Astrocyte of the spinal cord (primary cell): ENCODE measurements at places on chromosomes 5 and 9.

- DNase-seq = peak; percentile 88
Measured at GRCh38 chr9:101458963-101459631, 23.5 kb upstream of the ALDOB start.

- peak; percentile 89 for DNase-seq
Measured at GRCh38 chr9:130426883-130427282, 17.9 kb upstream of the ASS1 start.

- DNase-seq = no peak
Measured at GRCh38 chr9:136671646-136672430, 9.1 kb downstream of the EGFL7 start.

- peak; percentile 65 for DNase-seq
Measured at GRCh38 chr5:102678267-102679058, 76.6 kb upstream of the PAM start.

GRCh38 chr9:103068753-103069152 lies 73.6 kb downstream of the CYLC2 start:
- no peak for DNase-seq

GRCh38 chr5:96633820-96634219 lies 28.4 kb upstream of the CAST start:
- no peak for DNase-seq

- no peak for DNase-seq
Measured at GRCh38 chr9:72807765-72808445, 144.9 kb downstream of the ALDH1A1 start.

DNA sequence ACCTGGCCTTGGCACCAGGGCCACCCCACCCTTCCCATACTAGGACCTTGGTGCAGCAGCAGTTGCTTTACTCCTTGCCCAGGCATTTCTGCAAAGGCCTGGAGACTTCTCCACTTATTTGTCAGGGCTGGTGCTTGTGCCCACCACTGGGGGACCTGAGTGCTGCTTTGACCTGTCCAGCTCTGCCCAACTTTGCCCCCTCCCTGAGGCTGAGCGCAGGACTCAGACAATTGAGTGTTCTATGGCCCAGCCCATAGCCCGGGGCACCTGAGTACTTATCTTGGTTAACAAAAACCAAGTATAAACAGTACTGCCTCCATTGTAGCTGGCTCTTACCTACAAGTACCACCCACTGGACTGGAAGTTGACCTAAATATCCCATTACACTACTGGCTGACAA lies 406.1 kb upstream of the CHD1 start:
- DNase-seq = no peak

GRCh38 chr5:150489360-150490295 lies 18.3 kb upstream of the NDST1 start:
- DNase-seq = no peak

DNA sequence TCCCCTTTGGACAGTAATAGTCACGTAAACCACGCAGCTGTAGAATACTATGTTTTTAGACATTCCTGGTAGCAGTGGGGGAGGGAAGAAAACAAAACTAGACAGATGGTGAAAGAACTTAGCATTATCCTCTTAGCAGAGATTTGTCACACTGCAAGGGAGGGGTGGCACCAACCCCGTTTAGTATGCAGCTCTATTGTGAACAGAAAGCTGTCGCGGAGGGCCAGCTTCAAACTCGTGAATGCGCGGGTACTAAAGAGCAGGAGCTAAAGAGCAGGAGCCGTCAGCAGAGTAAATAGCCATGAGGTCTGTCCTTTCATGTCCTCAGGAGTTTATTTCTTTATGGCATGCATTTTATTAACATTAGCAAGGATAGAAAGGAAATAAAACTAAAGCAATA lies 141.9 kb upstream of the SLC12A2 start:
- DNase-seq = peak; percentile 43

DNA sequence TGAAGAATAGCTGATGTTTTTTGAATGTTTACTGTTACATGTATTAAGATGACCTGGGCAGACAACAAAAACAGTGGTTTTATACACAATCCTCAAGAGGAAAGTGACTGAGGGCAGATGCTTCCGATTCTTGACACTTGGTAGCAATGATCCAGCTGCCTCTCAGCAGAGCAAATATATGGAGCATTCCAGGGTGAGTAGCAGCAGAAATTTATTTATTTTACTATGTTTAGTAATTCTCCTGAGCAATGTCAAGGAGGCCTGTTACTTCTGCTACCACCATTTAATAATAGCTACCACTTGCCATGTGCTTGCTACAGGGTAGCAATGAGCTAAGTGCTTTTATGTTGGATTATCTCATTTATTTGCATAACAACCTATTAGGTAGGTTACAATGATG lies 69.1 kb upstream of the NR3C1 start:
- no peak for DNase-seq

GRCh38 chr5:138096363-138096762 lies 12.5 kb downstream of the WNT8A start:
- DNase-seq = no peak

- DNase-seq = no peak
Measured at GRCh38 chr9:123543492-123543891, 187.5 kb downstream of the CRB2 start.

DNA sequence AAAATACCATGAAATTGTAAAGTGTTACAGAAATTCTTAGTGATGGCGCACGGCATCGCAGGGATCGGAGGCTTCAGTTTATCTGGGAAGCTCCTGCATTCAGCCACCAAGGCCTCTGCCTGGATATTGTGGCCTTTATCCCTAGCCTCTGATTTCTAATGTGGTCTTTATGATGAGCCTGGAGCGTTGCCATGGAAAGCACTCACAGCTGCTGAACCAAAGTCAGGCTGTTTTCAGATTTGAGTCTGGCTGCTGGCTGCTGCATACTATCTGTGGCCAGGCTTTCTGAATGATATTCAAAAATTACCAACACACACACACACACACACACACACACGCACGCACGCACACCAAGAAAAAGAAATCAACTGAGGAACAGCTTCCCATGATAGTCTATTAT lies 101.1 kb upstream of the ZNF366 start:
- DNase-seq = peak; percentile 73

DNA sequence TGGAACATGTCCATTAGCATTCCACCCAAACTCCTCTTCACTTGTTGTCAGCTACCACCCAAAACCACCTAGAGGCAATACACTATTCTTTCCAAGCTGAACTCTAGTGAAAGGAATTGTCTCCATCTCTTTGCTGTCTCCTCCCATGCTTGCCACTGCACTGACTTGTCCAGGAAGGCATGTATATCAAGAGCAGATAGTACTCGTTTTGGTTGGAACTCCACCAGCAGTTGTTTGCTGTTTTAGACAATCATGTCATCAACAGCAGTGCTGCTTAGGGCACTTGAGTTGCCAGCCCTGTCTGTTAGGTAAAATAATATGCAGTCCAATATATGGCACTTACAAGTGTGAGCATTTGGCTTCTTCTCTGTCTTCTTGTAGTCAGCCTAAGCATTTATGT lies 80.0 kb upstream of the SAP30L start:
- DNase-seq = peak; percentile 27

DNA sequence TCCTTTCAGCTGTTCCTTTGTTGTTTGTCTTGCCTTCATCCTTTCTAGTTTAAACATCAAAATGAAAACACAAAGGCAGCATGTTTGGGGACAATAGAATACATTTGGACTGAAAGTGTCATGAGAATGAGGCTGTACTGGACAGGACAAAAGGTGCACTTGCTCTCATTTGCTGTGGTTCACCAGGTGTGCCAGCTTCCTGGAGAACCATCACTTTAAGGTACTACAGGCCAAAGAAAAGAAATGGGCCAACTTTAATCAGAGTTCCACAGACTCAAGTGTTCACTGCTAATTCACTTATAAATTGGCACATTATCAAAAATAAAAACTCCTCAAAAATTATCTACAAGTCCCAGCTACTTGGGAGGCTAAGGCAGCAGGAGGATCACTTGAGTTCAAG lies 53.8 kb downstream of the ABHD17B start:
- no peak for DNase-seq

DNA sequence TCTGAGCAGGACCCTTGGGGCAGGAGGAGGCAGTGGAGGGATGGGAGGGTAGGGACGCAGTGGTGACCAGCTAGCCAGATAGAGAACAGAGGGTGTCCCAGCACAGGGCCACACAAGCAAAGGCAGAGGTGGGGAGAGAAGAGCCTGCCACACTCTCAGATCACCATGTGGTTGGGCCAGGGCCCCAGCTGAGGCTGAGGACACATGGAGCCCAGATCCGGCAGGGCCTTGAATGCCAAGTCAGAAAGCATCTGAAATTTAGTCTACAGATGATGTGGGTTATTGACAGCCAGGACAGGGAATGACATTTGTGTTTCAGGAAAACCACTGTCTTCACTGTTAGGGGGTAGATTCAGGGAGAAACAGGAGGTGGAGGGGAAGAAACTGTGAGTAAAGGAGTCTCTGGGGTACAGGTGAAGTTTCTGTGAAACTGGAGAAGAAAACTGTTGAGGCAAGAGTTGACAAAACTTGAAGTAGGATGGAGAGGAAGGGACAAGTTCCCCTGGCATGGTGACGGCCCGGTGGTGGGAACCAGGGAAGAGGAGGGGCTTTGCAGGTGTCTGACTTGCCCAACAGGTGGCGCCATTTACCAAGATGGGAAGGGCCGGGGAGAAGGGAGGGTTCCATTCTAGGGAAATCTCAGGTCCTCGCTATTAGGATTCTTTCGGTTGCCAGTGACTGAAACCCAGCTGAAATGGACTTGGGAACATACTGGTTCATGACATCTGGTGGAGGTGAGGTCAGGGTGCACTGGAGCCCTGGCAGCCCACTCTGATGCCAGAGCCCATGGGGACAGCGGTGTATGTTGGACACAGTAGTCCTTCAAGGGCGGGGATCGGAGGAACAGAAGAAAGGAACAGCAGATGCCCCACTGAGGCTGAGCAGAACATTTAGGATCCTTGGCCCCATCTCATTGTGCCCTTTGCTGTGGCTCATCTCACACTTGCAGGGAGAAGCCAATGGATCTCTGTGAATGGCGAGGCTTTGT lies 100.1 kb downstream of the KCNIP1 start:
- peak; percentile 18 for DNase-seq

DNA sequence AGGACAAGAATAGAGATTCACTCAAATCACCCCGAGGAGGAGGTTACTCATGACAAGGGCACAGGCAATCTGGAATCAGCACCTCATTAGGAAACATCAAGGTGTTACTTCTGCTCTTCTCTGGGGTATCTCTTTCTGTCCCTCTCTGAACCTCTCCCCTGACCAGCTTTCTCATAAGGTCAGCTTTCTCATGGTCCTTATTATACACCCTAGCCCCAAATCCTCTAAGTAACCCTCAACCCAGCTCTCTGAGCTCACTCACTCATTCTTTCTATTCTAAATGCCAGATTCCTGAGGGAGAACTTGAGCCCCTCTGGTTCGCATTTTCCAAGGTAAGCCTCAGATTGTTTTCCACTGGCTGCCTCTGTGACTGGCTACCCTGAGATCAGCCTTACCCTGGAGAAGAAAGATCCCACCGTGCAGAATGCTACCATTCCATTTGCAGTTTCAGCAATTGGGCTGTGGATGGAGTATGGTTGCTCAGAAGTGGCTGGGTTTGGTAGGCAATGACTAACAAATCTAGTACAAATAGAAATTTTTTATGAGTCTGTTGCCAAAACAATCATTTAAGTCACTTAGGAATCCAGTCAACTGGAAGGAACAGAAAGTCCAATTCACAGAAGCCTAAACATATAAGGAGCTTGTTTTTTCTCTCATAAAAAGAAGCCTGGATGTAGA lies 9.0 kb upstream of the TIMD4 start:
- no peak for DNase-seq

DNA sequence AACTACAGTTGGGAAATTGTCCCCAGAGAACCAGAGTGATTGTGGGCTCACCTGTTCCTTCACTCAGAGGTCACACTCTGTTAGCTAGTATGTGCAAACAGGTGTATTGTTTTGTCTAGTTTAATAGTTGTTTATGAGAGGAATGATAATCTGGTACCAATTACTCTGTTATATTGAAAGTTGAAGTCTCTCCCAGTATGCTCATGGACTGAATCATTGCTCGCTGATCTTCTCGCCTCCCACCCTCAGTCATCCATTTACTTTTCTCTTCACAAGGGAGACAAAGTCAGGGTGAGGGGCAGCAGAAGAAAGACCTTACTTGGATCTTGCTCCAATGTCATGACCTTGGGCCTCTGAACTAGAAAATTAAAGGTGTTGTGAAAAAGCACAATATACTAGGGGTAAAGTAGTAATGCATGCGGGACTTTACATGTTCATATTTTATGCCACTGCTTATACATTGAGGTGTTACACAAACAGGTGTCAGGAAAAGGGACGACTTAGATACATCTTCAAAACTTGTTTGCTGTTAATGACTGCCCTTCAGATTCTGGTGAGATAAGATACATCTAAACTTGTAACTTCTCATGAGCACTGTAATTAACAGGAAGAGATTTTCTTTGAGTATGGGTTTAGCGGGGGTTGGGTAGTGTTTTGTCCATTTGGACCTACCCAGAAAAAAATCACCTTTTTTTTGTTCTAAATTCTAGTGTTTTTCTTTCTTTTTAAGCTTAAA lies 36.9 kb downstream of the LNPEP start:
- no peak for DNase-seq

- no peak for DNase-seq
Measured at GRCh38 chr9:108049671-108050494, 560.3 kb upstream of the KLF4 start.

DNA sequence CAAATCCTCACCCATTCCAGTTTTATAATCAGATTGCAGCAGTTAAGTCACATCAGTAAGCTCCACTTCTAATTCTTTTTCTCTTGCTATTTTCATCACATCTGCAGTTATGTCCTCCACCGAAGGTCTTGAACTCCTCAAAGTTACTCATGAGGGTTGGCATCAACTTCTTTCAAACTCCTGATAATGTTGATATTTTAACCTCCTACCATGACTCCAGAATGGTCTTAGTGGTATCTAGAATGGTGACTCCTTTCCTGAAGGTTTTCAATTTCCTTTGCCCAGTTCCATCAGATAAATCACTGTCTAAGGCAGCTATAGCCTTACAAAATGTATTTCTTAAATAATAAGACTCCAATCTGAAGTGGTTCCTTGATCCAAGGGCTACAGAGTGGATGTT lies 53.8 kb upstream of the EDIL3 start:
- DNase-seq = peak; percentile 62

- no peak for DNase-seq
Measured at GRCh38 chr5:81044868-81045267, 84.7 kb downstream of the RASGRF2 start.

DNA sequence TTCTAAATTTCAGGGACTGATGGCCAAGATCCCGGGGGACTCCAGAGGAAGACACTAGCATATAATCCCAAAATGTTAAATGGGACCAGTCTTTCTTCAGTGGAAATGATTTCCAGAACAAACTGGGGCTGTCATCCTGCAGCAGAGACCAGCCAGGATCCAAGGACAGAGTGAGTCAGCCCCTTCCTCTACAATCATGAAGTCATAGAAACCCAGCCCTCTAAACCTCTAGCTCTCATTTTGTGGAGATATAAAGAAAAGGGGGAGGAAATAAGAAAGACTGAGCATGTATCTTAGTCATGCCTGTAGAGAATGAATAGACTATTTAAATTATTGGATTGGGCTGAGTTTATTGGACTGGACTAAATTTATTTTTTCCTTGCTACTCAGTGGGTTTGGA lies 318.3 kb downstream of the AGTPBP1 start:
- no peak for DNase-seq

DNA sequence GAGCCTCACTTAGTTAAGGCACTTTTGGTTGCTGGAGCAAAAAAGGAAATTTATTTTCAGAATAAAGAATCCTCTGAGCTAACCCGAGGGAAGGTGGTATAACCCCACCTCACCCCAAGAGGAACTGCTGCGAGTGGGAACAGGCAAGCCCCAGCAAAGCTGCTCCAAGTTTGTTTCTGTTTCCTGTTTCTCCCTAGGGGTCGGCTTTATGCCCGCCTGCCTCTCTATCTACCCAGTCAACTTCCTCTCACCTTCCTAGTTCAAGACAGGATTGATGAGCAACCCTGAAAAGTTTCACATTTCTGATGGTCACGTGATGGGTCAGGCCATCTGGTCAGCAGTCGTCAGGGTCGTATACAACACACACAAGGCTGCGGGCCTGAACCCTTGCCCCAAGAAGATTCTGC lies 31.1 kb downstream of the TRIO start:
- DNase-seq = no peak
